ENCODE measurements at places on chromosomes 7 and 10.

DNA sequence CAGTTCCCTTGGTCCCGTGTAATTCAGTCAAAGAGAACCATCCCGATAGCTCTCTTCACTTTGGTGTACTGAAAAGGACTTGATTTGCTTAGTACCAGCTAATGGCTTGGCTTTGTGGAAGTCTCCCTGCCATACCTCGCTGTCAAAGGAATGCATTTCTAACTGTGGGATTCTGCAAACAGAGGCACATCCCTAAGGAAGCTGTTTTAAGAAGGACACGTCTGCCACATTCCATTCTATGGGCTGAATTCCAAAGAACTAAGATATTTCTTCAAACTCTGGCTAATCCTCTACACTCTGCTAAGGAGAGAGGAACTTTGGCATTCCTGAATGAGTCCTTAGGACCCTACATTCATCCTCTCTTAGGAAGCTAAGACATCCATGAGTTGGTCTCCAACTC, 327.9 kb downstream of the SFMBT2 start:
- no peak for DNase-seq

DNA sequence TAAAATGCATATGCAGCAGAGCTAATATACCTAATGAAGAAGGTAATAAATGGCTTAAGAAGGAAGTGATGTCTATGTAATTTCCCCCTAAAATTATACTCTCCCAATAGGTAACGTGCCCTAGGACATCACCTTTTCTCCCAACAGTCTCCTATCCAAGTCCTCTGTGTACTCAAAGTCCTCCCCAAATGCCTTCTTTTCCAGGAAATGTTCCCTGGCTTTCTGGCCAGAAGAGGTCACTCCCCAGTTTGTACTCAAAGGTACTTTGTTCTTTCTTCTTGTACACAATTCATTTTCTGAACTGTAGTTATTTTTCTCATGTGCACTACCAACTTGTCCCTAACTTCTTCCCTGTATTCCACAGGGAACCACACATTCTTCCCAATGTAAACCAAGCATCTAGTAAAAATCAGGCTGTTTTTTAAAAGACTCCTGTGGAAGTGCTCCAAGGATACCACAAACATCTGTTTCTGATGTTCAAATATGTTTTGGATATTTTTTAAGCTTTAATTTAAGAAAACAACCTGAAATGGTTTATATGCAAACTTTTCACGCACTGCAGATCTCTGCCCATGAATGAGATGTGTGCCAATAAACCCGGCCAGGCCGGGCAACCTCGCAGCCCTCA, 262.3 kb upstream of the KLF14 start:
- DNase-seq = no peak

DNA sequence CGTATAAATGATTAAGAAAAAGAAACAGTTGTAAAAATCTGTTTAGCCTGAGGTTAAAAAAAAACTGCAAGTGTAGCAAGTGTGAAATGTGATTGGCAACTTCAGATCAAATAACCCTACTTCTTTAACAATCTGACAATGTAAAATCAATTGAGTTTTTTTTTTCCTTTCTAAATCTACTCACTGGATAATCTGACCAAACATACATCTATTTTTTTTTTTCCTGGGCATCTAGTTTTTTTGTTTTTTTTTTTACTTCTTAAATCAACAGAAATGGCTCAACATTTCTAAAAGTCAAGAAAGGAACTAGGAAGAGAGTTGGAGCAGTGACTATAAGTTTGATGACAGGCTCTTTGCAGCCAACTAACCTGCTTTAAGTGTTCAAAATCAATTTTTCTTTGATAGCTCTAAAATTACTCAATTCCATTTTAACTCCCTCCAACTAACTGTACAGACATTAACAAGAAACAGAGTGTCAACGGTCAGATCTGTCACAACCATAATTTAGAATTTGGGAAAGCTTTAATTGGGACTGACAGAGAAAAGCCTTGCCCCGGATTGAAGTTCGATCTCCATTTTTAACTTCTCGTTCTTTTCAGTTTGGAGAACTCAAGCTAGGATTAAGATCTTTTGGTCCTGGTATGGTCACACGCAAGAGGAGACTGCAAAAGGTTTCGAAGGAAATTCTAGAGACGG, 1.2 kb downstream of the ARL3 start:
- no peak for DNase-seq

DNA sequence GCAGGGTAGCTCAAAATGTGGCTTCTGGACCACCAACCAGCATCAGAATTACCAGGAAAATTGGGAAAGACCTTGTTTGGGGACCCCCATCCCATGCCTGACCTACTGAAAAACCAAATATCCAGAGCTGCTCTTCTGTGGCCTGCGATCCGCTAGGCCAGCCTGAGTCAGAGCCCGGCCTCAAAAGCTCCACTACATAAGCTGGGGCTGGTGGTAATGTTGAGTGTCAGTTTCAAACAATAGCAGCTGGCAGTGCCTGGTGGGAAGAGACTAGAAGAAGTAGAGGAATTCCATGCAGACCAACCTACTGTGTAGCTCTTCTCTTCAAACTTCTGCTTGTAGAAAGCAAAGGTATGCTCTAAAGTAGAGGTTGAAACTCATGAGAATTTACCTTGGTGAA, 52.0 kb downstream of the KLRG2 start:
- DNase-seq = no peak

GRCh38 chr7:148623586-148624282, 33.2 kb downstream of the C7orf33 start:
- DNase-seq = no peak

GRCh38 chr7:20971219-20971618, 184.5 kb upstream of the SP8 start:
- DNase-seq = no peak

DNA sequence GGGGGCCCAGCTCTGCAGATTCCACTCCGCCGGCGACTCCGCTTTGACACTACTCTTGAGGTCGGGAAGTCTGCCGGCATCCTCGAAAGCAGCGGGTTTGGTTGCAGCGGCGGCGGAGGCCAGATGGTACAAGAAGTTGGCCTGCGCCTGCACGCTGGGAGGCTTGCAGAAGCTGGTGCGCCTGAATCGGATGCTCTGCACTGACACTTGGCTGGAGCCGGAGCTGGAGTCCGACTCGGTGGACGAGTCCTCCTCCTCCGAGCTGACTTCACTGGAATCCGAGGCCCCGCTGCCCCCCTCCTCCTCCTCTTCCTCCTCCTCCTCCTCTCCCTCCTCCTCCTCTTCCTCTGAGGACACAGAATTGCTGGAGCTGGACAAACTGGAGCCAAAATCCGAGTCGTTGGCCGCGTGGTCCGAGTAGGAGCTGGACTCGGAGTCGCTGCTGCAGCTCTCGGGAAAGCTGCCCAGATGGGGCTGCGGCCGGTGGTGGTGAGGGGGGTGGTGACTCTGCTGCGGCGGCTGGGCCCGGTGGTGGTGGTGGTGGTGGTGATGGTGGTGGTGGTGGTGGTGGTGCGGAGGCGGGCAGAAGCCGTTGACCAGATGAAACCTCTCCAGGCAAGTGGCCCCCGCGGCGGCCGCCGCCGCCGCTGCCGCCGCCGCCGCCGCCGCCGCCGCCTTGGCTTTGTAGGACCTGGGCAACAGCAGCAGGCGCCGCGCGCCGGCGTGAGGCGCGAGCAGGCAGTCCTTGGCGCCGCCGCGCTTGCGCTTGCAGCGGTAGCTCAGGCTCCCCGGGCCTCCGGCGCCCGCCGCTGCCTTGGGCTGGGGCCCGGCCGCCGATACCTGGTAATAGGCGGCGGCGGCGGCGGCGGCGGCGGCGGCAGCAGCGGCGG, 9.0 kb downstream of the SKIDA1 start:
- DNase-seq = no peak

- DNase-seq = peak; percentile 45
Measured at GRCh38 chr10:75379212-75379724, 22.3 kb downstream of the ZNF503 start.

GRCh38 chr7:37191797-37192196, 256.9 kb downstream of the ELMO1 start:
- no peak for DNase-seq

DNA sequence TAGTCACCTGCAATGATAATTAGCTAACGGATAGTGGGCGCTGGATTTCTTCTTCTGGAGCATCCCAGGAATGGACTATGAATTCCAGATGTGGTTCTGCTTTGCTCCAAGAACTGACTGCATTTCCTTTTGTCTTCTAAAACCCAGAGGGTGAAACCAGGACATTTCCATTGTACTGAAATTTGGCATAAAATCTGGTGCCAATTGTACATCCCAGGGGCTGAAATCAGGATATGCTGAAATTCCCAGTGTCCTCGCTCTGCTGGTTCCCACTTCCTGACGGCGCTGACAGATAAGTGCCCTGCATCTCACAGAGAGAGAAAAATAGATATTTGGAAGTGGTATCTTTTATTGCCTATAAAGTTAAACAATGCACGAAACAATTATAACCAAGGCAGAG, 31.9 kb downstream of the RBM20 start:
- DNase-seq = no peak

GRCh38 chr10:93068411-93069244, 5.1 kb upstream of the CYP26A1 start:
- no peak for DNase-seq

DNA sequence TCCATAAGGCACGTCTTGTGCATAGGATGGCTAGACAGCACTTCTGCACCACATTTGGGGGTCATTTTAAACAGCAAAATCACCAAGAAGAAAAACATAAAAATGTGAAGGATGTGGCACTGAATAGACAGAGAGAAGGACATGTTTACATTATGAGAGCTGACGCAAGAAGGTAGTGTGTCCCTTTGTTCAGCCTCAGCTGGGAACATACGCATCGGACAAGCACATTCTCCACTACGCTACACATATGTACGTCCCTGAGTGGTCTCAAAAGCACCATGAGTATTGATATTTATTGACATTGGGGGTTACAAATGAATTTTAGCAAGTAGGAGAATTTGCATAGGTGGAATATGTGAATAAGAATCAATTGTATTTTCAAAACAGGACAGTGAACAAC, 20.2 kb downstream of the DDC start:
- no peak for DNase-seq

- DNase-seq = no peak
Measured at GRCh38 chr10:9274206-9274755, 1219.8 kb downstream of the GATA3 start.

DNA sequence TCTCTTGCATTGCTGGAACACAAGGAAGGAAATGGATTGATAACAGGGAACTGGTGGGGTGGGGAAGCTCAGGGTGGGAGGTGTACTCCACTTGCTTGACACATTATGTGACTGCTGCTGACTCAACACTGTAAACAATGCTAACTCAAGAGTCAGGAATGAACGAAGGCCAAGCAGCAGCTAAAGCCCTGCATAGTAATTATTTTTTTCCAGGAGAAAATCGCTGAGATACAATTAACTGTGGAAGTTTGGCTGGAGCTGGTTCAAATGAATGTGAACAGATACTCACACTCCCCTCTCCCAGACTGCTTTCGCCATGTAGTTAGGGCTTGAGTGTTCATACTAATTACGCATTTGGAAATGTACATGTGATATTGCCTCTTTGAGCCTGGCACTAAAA, 170.9 kb upstream of the AOAH start:
- no peak for DNase-seq

DNA sequence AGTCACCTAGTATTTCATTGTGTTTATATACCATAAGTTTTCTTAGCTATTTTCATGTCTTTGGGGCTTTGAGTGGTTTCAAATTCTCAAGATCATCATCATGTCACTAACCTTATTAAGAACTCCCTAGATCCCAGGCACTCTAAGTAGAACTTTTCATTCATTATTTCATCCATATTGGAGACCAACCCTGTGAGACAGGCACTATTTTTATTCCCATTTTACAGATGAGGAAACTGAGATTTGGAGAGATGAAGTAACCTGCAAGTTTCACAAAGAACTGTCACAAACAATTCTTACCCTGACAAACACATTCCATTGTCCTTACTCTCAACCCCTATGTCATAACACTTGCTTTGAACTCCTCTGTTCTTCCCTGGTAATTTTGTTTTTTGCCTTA, 13.8 kb upstream of the SND1 start:
- DNase-seq = no peak

- DNase-seq = no peak
Measured at GRCh38 chr10:99656199-99657064, 2.9 kb upstream of the ENTPD7 start.

DNA sequence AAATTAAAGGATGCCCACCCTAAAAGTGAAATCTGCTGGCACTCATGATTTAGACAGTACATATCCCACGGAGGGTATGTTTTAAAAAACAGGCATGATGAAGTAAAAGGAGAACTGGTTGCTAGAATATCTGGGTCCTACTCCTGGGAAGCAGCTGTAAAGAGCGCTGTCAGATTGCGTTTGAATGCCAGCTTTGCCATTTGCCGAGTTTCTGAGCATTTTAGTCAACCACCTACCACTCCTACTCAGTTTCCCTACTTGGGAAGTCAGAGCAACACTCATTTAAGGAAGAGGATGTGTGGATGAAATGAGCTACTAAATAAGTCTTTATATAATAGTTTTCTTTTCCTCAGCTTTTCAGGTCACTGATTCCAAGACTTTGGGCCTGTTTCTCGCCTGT, 1.1 kb upstream of the UMAD1 start:
- no peak for DNase-seq

- no peak for DNase-seq
Measured at GRCh38 chr7:108007261-108007660, 4.3 kb upstream of the LAMB1 start.

- no peak for DNase-seq
Measured at GRCh38 chr10:48251152-48251524, 23.4 kb downstream of the FRMPD2 start.

DNA sequence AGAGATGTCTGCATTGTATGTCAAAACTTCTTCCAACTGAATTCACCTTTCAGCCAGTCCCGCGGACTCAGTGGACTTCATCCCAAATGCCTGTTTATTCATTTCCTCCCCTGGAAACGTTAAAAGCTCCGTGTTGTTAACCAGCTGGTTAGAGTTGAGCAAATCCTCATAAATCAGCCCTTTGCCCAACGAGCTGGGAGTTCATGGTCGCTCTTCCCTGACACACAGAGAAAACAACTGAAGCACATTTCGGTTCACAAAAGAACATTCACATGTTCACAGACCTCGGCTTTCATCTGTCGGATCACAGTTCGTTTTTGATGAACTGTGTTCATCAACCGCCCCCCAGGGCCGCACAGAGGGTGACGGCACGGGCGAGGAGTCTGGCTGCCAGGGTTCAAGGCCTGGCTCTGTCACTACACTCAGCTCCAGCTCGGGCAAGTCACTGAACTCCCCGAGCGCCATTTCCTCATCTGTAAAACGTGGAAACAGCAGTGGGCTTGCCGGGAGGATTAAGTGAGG, 62.6 kb downstream of the GLI3 start:
- no peak for DNase-seq

DNA sequence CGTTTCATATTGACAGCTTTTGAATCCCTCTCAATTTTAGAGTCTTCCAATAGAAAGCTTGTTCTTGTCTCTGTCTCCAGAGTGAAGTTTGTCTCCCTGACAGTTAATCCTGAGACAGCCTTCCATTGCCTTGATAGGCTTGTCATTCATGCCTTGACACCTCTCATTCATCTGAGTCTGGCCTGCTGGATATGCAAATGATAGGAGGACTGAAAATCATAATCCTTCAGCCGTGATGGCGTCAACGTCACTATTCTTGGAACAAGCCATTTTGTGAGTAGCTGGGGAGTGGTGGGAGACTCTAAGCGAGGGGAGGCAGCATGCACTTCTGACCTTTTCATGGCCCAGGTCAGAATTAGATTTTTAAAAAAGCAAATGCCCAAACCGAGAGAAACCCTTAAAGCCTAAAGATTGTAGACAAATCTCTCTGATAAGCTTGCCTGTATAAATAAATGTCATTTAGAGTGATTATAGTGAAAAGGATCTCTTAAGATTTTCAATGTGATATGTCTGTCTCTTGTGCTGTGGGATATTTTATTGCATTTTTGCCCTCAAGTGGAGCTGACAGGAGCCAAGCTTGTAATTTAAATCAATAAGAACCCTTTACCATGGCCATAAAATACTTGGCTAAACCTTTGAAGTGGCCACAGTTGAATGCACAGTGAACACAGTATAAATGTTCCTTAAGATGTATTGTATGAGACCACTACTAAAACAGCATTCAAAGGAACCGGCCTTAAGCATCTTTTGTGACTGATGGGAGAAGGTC, 148.8 kb downstream of the SNX10 start:
- peak; percentile 26 for DNase-seq
